ENCODE measurements at places on chromosomes 13 and 19.

DNA sequence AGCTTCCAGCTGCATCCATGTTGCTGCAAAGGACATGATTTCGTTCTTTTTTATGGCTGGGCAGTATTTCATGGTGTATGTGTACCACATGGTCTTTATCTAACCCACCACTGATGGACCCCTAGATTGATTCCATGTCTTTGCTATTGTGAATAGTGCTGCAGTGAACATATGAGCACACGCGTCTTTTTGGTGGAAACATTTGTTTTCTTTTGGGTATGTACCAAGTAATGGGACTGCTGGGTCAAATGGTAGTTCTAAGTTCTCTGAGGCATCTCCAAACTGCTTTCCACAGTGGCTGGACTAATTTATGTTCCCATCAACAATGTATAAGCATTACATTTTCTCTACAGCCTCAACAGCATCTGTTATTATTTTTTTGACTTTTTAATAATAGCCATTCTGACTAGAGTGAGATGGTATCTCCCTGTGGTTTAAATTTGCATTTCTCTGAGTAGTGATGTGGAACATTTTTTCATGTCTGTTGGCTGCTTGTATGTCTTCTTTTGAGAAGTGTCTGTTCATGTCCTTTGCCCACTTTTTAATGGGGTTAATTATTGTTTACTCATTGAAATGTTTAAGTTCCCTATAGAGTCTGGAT is 6.8 kb upstream of the UBE2L5 start:
- DNase-seq: peak; percentile 69

GRCh38 chr13:109807345-109807744 is 21.0 kb upstream of the IRS2 start:
- no peak for DNase-seq

DNA sequence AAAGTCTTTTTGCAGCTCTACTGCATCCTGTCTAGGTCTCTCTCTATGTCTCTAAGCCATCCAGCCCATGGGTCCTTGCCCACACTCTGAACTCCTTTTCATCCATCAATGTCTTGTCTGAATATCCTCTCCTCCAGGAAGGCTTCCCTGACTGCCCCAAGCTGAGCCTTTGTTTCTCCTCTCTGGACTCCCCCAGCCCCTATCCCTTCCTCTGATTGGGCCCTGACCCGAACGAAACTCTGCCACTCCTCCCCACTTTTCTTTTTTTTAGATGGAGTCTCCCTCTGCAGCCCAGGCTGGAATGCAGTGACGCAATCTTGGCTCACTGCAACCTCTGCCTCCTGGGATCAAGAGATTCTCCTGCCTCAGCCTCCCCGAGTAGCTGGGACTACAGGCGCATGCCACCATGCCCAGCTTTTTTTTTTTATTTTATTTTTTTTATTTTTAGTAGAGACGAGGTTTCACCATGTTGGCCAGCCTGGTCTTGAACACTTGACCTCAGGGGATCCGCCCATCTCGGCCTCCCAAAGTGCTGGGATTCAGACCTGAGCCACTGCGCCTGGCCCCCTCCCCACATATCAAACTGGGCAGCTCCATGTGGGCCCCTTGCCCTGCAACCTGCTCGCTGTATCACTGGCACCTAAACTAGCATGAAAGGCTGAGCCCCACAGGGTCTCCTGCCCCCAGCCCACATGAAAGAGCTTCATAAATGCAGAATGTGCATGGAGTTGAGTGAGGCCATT is 870 bp upstream of the UNC13A start:
- DNase-seq: no peak

DNA sequence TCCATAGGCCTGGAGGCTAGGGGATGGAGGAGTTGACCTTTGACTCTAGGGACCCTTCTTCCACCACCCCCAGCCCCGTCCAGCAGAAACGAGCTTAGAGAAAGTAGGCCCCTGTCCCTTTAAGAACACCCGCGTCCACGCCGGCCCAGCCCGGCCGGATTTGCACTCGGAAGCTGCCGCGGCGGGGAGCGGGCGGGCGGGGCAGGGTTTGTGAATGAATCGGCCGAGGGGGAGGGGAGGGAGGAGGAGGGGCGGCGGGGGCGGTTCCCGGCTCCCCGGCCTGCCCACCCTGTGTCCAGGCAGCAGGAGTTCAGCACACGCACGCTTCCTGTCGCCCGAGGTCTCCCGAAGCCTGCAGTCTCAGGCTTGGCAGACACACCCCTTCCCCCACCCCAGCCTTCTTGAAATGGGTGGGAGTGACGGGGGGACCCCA is 1.5 kb downstream of the UNC13A start:
- no peak for DNase-seq

DNA sequence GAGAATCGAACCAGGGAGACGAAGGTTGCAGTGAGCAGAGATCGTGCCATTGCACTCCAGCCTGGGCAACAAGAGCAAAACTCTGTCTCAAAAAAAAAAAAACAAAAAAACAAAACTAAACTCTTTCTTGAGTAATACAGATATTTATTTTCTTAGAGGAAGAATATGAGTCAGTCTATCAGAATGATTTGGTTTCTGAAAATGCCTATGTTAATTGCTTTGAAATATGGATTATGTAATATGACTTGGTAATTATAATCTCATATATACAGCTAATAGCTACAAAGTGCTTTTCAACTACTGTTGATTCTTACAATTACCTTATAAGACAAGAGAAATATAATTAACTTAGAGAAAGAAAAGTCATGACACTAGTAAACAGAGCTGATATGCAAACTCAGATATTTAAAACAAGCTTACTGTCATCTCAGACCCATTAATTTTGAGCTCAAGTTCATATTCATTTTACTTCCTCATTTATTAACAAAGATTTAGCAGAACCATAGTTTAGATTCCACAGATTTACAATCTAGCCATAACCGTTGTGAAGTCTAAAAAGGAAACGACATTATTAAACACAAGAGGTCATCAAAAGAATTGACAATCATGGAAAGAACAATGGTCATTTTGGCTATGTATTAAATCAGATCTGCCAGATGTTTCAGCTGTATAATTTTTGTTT is 88.0 kb downstream of the TBC1D4 start:
- DNase-seq: no peak

Measured in skin of body (tissue), 3 donors.